ENCODE measurements at places on chromosomes 11 and 22. TPM values are rescaled to one million over a fixed set of nuclear protein-coding genes. Genes with fewer than 3 reads are reported as not detected.

DNA sequence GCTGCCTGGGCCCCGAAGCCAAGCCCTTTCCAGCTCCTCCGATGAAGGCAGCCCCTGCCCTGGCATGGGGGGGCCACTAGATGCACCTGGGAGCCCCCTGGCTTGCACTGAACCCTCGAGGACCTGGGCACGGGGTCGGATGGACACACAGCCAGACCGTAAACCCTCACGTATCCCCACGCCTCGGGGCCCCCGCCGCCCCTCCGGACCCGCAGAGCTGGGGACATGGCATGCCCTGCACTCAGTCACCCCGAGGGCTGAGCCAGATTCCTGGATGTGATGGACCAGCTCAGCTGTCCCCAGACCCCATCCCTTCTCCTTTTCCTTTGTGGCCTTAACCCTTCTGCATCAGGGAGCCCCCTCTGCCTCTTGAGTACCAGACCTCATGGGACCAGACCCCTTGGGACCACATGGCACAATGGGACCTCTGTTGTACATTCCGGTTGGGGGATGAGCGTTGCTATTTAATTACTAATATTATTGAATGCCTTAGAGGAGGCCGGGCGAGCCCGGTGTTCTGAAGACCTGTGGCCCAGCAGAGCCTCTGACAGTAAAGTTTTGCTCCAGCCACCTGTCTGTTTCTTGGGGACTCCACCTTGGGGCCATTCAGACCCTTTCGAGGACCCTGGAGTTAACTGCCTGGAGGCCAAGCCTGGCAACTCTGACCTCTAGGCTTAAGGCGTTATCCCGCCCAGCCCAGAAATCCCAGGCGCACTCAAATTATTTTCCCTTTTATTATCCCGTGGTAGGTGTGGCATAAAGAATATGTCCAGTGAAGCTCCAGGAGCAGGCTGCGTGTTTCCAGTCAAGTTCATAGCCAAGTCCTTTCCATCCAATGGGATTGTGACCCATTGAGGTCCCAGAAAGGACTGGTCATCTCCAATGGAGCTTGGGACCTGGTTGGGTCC is 3.0 kb downstream of the RASL10A start:
- H3K27me3 ChIP-seq: no peaks in the 10 kb centered on the region
- H3K4me3 ChIP-seq: no peak overlapping the region
- no peaks in the 10 kb centered on the region for H3K36me3 ChIP-seq
- DNase-seq: no peak
- H3K4me1 ChIP-seq: peaks cover 44% of the 10 kb centered on the region

- no peak overlapping the region for H3K4me3 ChIP-seq
- no peak overlapping the region for H3K27ac ChIP-seq
- no peaks in the 10 kb centered on the region for H3K4me1 ChIP-seq
- H3K27me3 ChIP-seq: no peaks in the 10 kb centered on the region
- no peaks in the 10 kb centered on the region for H3K36me3 ChIP-seq
These were observed 812.8 kb downstream of the TBC1D22A start for GRCh38 chr22:47575291-47575690.

DNA sequence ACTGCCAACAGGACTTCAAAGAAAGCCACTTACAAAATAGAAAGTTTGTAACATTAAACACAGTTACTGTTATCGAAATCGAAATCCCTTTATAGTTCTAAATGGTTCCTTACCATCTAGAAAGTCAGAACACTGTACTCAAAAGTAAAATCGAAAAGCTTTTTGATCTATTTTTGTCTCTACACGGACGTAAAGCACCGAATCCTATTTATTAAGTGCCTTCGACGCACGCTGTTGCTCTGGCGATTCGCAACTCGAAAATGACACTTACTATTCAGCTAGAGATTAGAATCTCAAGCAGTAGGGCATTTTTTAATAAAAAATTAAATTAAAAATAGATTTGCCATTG is 78.3 kb downstream of the LARGE1 start:
- no peaks in the 10 kb centered on the region for H3K27me3 ChIP-seq
- H3K4me1 ChIP-seq: no peaks in the 10 kb centered on the region
- no peak overlapping the region for H3K4me3 ChIP-seq
- H3K27ac ChIP-seq: no peak overlapping the region

- no peaks in the 10 kb centered on the region for H3K4me1 ChIP-seq
- H3K4me3 ChIP-seq: no peak overlapping the region
- H3K27ac ChIP-seq: no peak overlapping the region
These were observed 25.0 kb downstream of the IGLL1 start for GRCh38 chr22:23555118-23555517.

DNA sequence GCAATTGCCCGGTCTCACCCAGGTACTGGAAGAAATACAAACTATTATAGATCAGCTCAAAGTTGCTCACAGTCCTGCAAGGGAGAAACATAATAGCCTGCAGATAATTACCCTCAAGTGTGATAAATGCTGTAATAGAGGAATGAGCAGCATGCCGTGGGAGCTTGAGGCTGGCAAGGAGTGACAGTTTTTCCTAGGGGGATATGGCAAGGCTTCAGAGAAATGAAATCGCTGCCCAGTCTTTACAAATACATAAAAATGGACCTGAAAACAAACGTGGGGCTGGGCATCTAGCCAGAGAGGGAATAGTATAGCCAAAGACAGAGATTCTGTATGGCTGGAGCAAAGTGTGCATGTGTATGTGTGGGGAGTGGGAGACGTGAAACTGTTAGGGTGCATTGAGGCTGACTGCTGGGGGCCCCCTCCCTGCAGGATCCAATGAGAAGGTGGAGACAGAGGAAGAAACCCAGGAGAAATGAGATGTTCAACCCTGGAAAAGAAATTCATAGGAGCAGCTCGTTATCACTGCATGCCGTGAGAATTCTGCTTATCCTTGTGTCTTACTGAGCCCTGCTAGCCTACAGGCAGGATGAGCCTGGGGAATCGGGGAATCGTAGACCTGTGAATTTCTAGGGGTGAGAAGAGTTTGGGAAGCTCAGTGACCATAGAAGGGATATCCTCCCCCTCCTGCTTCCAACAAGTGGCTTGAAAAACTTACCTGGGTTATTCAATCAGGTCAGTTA is 167.0 kb downstream of the LDLRAD3 start:
- no peaks in the 10 kb centered on the region for H3K36me3 ChIP-seq
- H3K27me3 ChIP-seq: no peaks in the 10 kb centered on the region
- H3K27ac ChIP-seq: no peak overlapping the region

DNA sequence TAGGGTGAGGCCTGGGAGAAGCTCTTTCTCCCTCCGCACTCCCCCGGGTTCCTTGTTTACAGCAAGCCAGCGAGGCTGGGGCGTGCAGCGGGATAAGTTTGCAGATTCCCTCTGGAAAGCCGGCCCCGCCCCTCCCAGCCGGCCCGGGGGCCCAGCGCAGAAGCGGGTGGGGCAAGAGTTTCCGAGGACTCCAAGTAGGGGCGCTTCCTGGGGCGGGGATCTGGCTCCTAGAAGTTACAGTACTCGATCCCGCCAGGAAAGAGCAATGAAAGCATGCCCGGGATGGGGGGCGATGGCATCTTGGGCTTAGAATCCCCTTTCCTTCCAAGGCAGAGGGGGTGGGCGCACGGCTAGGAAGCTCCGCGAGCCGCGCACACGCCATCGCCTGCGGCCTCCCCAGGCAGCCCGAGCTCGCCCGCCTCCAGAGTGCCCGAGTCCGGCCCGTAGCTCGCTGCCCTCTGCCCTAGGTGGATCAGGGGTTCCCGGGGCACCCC is 385 bp downstream of the TST start:
- peak overlapping the region; percentile 79 for H3K4me3 ChIP-seq
- no peaks in the 10 kb centered on the region for H3K36me3 ChIP-seq
- H3K27me3 ChIP-seq: no peaks in the 10 kb centered on the region
- H3K4me1 ChIP-seq: peaks cover 28% of the 10 kb centered on the region

- no peaks in the 10 kb centered on the region for H3K27me3 ChIP-seq
- peaks cover 46% of the 10 kb centered on the region for H3K4me1 ChIP-seq
- H3K36me3 ChIP-seq: no peaks in the 10 kb centered on the region
- no peak for DNase-seq
These were observed 3.5 kb downstream of the YIF1A start for GRCh38 chr11:66285250-66285947.

DNA sequence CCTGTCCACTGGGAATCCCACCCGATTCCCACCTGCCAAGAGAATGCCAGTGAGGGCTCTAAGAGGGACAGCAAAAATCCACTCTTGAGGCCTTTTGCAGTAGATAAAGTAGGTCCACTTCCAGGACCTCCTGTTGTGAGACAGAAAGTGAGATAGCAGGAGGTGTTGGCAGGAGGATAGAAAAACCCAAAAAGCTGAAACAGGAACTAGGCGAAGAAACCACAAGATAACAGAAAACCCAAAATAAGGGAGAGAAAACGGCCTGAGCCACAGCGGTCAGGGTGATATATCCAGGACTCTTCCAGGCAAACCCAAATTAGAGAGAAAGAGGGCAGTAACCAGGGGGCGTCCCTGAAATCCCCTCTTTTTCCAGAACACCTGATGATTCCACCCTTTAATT is 79.7 kb upstream of the LINC01488 start:
- H3K27ac ChIP-seq: no peak overlapping the region
- no peaks in the 10 kb centered on the region for H3K4me1 ChIP-seq

DNA sequence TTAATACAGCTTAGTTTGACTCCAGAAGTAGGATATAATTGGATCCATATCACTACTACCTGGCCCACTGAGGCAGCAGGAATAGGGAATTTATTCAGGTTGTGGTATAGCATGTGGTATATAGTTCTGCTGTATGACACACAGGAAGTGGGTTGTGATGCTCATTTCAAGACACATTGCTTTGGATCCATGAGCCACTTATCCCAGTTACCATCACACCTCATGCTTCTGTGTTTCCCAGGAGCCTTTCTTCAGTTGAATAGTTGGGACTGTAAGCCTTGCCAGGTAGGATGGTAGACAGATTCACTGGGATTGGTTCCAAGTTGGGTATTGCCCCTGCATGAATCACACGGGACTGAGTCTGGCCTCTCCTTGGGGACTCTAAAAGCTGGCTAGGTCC is 9.9 kb upstream of the SLC37A2 start:
- H3K4me3 ChIP-seq: no peak overlapping the region
- no peaks in the 10 kb centered on the region for H3K4me1 ChIP-seq
- no peak overlapping the region for H3K27ac ChIP-seq

GRCh38 chr11:3826721-3827120 is 14.0 kb downstream of the RHOG start:
- peaks cover 5% of the 10 kb centered on the region for H3K4me1 ChIP-seq
- no peak for DNase-seq
- H3K36me3 ChIP-seq: peaks cover 15% of the 10 kb centered on the region

GRCh38 chr11:70054004-70054403 is 24.1 kb upstream of the ANO1 start:
- DNase-seq: no peak
- H3K4me1 ChIP-seq: peaks cover 3% of the 10 kb centered on the region
- no peak overlapping the region for H3K27ac ChIP-seq
- H3K4me3 ChIP-seq: no peak overlapping the region

- H3K4me1 ChIP-seq: peaks cover 10% of the 10 kb centered on the region
- no peaks in the 10 kb centered on the region for H3K27me3 ChIP-seq
- no peaks in the 10 kb centered on the region for H3K36me3 ChIP-seq
- H3K27ac ChIP-seq: no peak overlapping the region
- no peak overlapping the region for H3K4me3 ChIP-seq
These were observed 10.4 kb upstream of the SLCO2B1 start for GRCh38 chr11:75140269-75141138.

GRCh38 chr22:47151490-47151889 is 389.0 kb downstream of the TBC1D22A start:
- no peak overlapping the region for H3K4me3 ChIP-seq
- H3K27ac ChIP-seq: no peak overlapping the region
- H3K27me3 ChIP-seq: no peaks in the 10 kb centered on the region
- no peaks in the 10 kb centered on the region for H3K36me3 ChIP-seq
- no peaks in the 10 kb centered on the region for H3K4me1 ChIP-seq
- no peak for DNase-seq

- H3K4me3 ChIP-seq: no peak overlapping the region
- no peaks in the 10 kb centered on the region for H3K4me1 ChIP-seq
- H3K36me3 ChIP-seq: no peaks in the 10 kb centered on the region
- no peak overlapping the region for H3K27ac ChIP-seq
- no peaks in the 10 kb centered on the region for H3K27me3 ChIP-seq
- DNase-seq: no peak
These were observed 116.2 kb downstream of the KIAA1671 start for GRCh38 chr22:25068707-25069106.

DNA sequence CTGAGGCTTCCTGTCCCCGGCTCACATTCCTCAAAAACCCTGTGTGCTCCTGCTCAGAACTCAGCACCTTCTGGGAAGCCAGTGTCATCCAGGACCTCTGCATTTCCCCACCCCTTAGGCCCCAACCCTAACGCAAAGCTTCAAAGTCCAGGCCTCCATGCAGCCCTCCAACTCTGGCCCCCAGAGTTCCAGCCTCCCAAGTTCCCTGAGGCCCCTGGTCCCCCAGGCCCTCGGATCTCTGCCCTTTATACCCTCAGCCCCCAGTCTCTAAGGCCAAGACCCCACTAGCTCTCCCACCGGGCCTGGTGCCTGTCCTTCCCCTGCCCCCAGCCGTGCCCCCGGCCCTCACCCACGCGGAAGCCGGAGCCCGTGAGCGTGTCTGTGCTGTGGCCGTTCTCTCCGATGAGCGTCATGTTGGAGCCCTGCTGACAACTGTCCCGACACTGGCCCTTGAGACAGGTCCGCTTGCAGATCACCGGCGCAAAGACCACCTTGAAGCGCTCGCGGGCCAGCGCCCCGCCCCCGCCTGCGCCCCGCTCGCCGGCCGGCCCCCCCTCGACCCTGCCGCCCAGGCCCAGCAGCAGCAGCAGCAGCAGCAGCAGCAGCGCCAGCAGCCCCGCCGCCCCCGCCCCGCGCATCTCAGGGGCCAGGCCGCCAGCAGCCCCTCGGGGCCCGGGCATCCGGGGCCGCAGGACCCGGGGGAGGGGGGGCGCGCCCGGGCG is 718 bp downstream of the LTBP3 start:
- H3K27me3 ChIP-seq: no peaks in the 10 kb centered on the region
- no peak for DNase-seq
- H3K4me3 ChIP-seq: peak overlapping the region; percentile 64
- H3K27ac ChIP-seq: peak overlapping the region; percentile 99

DNA sequence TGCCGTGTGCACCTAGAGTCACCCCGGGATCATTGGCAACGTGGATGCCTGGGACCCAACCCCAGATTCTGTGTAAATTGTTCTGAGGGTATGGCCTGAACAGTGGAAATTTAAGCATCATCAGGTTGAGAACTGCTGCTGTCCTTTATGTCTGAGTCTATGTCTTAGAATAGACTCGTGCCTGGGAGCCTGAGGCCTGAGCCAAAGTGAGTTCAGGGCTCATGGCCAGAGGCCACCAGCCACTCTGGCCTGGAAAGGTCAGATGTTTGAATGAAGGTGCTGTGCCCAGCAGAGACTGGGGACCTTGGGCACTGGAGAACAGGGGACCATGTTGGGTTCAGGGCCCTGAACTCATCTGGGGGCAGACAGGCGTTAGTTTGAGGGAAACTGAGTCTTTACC is 91.1 kb downstream of the MYO18B start:
- H3K4me3 ChIP-seq: no peak overlapping the region
- no peak overlapping the region for H3K27ac ChIP-seq
- no peaks in the 10 kb centered on the region for H3K27me3 ChIP-seq
- H3K4me1 ChIP-seq: no peaks in the 10 kb centered on the region
- no peaks in the 10 kb centered on the region for H3K36me3 ChIP-seq
- no peak for DNase-seq

NDUFS8 gene
- 189 TPM for total RNA-seq

P2RY2 gene
- 2.9 TPM for total RNA-seq

GGTLC2 gene
- not detected for total RNA-seq

OSBP gene
- 43.8 TPM for total RNA-seq

All from HCT116 (cell line).